ENCODE measurements at places on chromosomes 2 and 18.

DNA sequence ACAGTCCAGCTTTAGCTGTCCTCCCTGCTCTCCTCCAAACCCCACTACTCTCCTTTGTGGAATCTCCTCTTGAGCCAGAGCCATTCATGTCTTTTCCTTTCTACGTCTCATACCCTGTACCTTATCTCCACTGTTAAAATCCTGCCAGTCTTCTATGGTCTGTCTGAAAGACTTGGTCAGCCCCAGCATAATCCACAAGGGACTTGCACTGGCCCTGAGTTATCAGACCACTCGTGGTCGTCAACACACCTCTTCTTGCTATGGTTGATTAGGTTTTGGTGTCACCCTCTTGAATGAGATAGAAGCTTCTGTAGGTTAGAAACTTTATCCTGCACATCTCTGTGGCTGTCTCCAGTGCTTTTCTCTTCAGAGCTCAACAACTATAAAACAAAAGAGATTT lies 56.8 kb downstream of the MYO1B start:
- no peak for DNase-seq

DNA sequence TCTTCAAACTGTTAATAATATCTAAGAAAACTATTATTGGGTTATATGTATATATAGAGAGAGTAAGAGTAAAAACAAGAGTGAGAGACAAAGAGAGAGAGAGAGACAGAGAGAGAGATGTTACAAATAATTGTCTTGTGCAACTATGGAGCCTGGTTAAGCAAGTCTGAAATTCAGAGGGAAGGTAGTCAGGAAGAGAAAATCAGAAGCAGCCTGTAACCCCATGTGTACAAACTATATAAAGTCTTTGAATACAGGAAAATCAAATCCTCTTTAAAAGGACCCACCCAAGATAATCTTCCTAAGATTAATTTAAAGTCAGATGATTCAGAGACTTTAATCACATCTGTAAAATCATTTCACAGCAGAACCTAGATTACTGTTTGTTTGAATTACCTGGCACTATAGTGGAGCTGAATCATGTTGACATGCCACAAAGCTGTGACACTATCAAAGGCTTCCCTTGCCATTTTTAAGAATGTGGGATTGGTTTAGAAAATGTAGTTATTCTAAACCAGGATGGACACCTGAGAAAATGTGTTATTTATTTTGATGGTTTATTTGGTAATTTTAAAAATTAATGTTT lies 301.7 kb upstream of the FSIP2 start:
- DNase-seq, result no peak

GRCh38 chr2:188984680-188985079 lies 10.5 kb downstream of the COL3A1 start:
- no peak for DNase-seq

GRCh38 chr2:194750926-194751325 lies 906.1 kb upstream of the SLC39A10 start:
- DNase-seq, result no peak

DNA sequence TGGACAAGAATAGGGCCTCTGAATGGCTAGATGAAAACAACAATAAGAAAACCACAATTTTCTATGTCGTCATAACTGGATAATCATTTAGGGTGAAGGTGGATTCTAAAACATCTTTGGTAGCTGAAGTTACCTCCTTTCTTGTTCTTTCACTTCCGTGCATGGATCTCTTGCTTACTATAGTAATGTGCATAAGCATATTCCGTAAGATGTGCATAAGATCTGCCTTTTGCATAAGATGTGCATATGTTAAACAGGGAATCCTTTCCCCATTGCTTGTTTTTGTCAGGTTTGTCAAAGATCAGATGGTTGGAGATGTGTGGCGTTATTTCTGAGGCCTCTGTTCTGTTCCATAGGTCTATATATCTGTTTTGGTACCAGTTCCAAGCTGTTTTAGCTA lies 353.6 kb downstream of the MTX2 start:
- DNase-seq, result no peak

DNA sequence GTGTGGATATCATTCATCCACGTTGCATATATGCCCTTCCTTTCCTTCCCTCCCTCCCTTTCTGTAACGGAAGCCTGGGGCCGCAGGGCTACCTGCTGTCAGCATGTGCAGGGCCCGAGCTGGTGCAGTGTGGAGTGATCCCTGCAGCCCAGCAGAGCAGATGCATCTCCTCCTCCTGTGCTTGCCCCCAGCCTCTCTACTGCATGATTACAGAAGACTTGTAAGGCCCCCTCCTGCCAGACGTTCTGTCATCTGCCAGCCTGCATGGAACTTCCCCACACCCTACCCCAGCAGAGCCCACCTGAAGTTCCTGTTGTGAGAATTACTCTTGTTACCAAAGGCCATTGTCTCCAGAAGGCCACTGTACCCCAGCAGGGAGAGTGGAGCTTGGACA lies 67.5 kb upstream of the FOSL2 start:
- no peak for DNase-seq

GRCh38 chr2:233814056-233814835 lies 36.1 kb downstream of the MROH2A start:
- DNase-seq, result no peak

DNA sequence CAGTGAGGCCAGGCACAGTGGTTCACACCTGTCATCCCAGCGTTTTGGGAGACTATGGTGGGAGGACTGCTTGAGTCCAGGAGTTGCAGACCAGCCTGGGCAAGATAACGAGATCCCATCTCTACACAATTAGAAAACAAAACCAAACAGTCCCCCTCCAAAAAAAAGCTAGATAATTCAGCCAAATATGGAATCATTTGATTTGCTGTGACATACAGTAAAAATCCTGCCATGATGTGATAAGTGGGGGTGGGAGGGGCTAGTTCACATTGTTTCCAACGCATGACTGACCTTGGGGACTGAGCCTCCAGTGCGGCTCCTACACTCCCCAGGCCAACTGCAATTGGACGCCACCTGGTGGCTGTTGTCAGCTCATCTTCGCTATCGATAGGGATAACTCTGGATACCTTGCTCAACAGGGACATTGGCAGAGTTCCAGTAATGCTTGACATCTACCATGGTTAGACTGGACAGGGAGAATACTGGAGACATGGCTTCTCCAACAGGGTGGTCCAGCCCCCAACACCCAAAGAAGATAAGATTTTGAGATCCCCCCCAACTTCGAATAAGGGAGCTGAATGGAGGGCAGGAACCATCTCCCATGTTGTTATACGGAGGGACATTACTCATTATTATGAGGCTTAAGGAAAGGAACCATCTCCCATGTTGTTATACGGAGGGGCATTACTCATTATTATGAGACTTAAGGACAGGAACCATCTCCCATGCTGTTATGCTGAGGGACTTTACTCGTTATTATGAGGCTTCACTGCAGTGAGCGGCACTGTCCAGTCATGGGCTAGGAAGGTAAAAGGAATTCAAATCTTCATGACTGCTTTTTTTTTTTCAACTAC lies 135.9 kb downstream of the TGIF1 start:
- peak; percentile 48 for DNase-seq

GRCh38 chr2:237729681-237730475 lies 68.7 kb upstream of the RBM44 start:
- no peak for DNase-seq

GRCh38 chr2:239945751-239946561 lies 79.2 kb downstream of the NDUFA10 start:
- no peak for DNase-seq

- DNase-seq, result no peak
These were observed 46.5 kb upstream of the NFU1 start for GRCh38 chr2:69483696-69484095.

DNA sequence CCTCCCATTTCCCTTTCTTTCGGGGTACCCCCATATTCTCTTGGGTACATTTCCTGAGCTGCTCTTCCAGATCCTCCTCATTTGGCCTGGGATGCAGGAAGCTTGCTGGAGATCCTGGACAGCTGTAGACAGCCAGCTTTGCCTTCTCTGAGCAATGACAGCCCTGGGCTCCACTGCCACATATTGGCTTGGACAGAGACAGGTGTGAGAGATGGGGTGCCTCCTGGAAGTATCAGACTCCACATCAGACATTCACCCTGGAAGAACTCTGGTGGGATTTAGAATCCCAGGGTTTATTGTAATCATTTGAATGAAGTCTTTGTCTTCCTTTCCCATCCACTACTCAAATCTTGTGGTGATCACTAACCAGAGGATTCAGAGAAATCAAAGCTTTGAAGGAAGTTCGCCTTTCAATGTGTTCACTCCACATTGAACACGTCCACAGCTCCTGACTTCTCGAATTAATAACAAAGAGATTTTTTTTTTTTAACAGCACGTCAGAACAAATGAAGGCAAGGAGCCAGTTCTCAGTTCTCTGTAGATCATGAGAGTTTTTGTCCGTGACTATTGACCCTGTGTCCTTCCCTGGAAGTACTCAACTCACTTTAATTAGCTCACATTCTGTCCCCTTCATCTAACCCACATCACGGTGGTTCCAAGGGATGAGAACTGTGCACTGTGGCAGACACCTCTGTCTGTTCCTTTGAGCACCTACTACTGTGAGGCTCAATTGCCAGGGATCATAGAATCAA lies 377.6 kb upstream of the TRIB2 start:
- no peak for DNase-seq

GRCh38 chr2:120390381-120391055 lies 44.6 kb downstream of the INHBB start:
- no peak for DNase-seq

GRCh38 chr2:64946769-64947247 lies 42.4 kb upstream of the SLC1A4 start:
- no peak for DNase-seq

- no peak for DNase-seq
These were observed 102.8 kb downstream of the RNF144A start for GRCh38 chr2:7020059-7020458.

- no peak for DNase-seq
These were observed 2.1 kb downstream of the PROKR1 start for GRCh38 chr2:68645523-68645922.

DNA sequence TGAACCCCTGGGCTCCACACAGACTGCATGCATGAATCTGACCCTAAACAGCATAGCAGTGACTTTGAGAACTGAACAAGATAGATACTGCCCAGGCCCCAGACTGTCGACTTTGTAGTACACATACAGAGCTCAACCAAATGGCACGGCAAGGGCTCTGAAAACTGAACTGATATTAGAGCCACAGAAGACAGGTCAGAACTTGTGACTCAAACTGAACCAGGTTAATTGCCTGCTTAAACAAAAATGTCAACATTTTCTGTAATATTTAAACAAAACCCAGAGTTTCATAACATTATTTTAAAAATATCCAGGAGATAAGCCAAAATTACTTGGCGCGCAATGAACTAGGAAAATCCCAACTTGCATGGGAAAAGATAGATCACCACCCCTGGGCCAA lies 260.3 kb downstream of the TPGS2 start:
- DNase-seq, result no peak

- no peak for DNase-seq
These were observed 199.7 kb downstream of the ANKRD30B start for GRCh38 chr18:14947482-14948162.

DNA sequence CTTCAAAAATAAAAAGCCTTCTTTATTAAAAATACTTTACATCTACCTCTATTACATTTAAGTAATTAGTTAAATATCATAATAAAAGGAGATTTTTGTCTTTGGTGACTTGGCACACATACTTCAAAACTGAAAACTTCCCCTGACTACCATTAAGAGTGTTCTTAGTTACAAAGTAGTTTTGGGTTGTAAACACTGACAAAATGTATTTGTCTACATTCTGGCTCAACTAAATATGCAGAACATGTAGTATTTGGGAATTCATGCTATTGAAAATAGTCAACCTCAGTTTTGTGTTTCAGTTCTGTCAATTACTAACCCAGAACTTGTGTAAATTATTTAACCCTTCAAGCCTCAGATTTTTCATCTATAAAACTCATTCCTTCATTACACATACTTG lies 311.5 kb downstream of the RAD51AP2 start:
- no peak for DNase-seq

- no peak for DNase-seq
These were observed 38.4 kb downstream of the EPAS1 start for GRCh38 chr2:46335391-46336282.

GRCh38 chr2:42076357-42077225 lies 28.8 kb downstream of the PKDCC start:
- no peak for DNase-seq

- DNase-seq, result no peak
These were observed 84.7 kb downstream of the MBP start for GRCh38 chr18:77047803-77048419.

DNA sequence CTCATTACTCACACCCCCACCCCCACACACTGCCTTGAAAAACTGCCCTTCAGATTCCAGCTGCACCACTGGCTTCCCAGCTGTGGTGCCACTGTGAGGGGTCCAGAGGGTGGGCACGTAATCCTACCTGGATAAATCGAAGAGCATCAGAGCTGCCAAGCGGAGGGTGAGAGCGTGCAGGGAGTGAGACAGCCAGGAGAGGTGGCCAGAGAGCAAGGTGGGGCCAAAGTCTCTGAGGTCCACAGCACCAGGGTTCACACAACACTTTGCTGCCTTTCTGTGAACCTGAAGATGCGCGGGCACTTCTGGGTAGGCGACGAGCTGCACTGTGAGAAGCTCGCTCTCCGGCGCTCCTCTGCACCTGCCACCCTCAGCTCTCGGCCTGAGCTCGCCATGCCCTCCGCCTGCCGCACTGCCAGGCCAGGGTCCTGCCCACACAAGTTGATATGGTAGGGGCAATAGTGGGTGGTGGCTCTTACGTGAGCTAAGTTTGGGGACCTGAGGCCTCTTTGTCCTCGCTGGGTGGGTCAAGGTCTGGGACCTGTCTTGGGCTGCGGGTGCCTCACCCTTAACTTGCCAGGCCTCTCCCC lies 83.9 kb downstream of the MARCO start:
- DNase-seq, result no peak

DNA sequence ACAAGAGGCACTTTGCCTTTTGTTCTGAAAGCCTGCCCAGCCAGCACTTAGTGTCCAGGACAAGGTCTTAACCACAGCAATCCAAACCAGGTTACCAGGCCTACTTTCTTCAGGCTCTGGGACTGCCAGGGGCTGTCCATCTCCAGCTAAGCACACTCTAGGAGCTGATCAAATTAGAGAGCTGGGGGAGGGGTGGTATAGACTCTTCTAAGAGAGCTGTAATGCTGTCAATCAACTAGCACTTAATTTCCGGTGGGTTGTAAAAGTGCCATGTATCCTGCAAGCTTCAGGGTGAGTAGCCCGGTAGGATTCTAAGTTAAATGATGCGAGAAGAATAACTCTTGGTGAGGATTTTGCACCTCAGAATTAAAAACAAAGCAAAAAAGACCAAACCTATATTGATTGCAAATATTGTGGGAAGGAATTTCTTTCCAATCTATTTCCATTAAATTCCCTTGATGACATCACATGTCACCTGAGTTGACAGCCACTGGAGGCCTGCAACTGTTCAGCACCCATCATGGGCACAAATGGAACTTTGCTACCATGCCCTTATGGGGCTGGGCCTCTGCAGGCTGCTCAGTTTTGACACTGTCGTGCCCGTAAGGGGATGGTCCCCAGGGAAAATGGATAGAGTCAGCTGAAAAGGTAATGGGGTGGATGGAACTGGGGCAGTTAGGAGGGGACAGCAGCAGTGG lies 8.7 kb upstream of the COX7A2L start:
- DNase-seq, result no peak

GRCh38 chr2:161344692-161345091 lies 36.5 kb downstream of the PSMD14 start:
- DNase-seq, result no peak

GRCh38 chr18:66534110-66534509 lies 69.8 kb downstream of the CDH19 start:
- DNase-seq, result no peak
